Fibroblast of skin of back (primary cell): ENCODE measurements at places on chromosomes 4 and X.

DNA sequence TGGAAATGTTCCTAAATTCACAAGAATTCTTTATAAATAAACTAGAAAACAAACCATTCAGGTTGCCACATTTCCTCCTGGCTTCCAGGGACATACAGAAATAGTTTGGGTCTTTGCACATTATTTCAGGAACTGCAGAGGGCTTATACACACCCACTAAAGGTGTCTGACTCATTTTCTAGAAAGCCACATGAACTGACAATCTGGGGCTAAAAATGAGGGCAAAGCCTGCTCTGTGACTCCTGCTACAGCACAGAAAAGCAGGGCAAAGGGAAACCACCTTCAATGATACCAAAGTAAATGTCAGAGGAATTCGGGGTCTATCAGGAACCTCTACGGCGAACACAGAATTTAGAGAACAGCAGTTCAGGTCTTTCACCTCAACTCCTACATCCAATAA is 112.2 kb upstream of the MAP3K15 start:
- DNase-seq: peak; percentile 38

DNA sequence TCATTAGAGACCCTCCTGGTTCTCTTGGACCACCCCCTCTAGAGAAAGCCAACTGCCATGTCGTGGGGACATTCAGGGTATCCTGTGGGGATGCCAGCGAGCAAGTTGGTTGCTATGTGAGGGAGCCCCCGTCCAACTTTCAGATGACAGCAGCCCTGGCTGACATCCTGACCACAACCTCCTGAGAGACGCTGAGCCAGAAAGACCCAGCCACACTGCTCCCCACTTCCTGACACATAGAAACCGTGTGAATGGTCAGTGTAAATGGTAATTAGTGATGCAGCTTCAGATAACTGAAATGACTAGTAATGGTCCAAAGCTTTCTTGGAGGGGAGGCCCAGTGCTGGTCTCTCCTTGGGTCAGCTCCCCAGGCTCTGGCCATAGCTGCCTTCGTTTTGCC is 10.8 kb downstream of the CLCN4 start:
- DNase-seq: no peak

GRCh38 chr4:158996669-158997074 is 106.2 kb upstream of the RAPGEF2 start:
- DNase-seq: peak; percentile 99

- DNase-seq: no peak
Observed at GRCh38 chr4:86054286-86055032, 305.4 kb downstream of the MAPK10 start.

DNA sequence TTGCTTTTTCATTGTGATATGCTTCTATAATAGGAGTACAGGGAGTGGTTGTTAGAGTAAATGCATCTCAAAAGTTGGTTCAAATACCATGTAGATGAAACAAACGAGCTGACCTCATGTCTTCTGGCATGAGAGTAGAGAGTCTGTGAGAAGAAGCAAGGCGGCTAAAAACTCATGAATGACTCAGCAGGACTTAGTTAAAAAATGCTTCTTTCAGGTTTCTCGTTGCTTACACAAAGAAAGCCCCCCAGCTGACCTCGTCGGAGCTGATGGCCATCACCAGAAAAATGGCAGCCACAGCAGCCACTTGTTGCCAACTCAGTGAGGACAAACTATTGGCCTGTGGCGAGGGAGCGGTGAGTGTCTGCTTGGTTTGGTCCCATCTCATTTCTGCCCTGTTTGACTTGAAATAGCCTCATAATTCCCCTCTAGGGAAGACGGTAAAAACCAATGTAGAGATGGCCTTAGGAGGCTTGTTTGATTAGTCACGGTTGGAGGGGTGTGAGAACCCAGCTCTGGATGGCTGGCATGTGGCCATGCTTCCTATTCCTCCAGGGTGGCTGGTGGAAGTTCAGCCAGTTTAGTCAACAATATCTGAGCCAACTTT is 14.5 kb downstream of the AFP start:
- peak; percentile 94 for DNase-seq

GRCh38 chrX:5702890-5703289 is 525.8 kb downstream of the NLGN4X start:
- DNase-seq: no peak

DNA sequence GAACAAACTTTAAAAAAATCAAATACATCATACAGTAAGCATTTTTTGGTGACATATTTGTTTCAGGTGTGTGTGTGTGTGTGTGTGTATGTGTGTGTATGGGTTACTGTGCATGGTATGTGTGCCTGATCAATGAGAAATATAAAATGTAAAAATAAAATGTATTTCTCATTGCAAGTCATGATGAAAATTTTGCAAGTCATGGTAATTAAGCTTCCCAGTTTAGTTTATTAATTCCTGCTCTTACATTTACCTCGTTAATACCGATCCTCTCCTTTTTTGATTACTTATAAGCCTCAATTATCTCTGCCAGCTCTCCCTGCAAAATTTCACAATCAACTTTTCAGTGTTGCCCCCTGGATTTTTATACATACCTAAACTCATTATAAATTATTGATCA is 114.6 kb upstream of the ADGRL3 start:
- DNase-seq: no peak

DNA sequence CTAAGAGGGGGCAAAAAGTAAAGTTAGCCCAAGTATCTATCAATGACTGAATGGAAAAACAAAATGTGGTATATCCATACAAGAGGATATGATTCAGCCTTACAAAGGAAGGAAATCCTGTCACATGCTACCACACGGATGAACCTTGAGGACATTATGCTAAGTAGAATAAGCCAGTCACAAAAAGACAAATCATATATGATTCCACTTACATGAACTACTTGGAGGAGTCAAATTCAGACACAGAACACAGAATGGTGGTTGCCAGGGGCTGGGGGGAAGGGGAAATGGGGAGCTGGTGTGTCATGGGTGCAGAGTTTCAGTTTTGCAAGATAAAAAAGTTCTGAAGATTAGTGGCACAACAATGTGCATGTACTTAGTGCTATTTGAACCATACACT is 101.8 kb downstream of the SH3KBP1 start:
- DNase-seq: no peak

DNA sequence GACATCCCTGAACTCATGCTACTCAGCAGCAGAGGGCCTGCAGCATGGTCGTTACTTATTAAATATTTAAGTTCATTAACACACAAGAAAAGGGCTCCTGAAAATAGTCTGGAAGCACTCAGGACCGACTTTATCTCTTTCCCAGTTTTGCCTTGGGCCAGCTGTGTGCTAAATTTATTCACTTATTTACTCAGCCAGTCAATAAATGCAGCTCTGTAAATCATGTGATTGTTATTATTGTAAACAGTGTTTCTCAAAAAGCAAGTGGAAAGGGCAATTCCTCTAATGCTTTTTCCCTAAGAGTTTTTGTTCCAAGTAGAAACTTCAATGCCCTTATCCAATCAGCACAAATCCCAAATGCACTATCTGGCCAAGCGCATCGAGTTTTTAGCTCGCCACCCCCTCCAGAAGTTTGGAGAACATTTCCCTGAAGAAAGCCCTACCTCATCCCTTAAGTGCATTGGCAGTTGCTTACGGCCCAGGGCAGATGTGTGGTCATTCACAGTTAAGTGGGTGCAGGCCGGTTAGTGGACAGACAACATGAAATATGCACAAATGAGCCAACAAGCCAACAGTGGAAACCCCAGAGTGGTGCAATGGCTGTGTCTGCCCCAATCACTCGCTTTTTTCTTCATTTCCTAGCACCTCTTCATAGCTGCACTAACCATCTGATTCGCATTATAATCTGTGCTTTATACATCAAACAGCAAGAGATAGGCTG is 125.8 kb downstream of the SMIM20 start:
- no peak for DNase-seq

GRCh38 chr4:4861390-4862018 is 2.0 kb downstream of the MSX1 start:
- DNase-seq: no peak

GRCh38 chr4:85928775-85929591 is 430.9 kb downstream of the MAPK10 start:
- peak; percentile 42 for DNase-seq

- peak; percentile 61 for DNase-seq
Observed at GRCh38 chr4:94523617-94524016, 71.9 kb downstream of the PDLIM5 start.

DNA sequence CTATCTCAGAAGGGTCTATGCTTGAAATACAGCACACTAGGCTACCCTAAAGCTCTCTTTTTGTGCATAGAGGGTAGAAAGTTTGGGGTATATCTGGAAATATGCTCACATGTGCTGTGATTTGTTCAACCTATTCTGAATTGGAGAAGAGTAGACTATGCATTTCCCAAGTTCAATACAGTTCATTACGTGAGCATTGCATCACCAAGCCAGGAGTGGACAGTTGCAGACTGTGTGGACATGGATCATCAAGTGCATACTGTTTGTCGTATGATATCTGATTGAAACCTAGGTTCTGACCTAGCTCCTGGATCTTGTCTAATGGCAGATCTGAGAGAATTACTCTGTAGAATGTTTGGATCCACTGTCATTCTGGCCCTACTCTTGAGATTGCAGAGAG is 161.1 kb downstream of the FRAS1 start:
- DNase-seq: no peak

DNA sequence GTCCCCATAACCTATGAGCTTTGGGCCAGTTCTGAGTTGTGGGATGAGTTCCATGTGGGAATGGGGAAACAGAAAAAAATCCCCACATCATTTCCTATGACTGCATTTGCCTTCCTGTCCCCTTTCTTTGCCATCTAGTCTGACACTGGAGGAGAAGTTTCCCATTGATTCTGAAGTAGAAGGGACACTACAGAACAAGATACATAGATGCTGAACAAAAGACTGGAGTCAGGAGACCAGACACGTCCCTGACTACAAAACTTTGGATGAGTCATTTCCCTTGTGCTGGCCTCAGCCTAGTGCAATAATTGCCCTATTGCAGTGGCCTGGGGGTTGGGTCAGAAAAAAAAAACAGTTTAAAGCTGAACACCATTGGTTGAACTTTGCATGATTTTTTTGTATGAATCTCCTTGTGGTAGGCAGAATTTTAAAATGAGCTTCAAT is 22.1 kb downstream of the BEX3 start:
- DNase-seq: peak; percentile 88

GRCh38 chrX:18174209-18174608 is 46.5 kb downstream of the BEND2 start:
- DNase-seq: no peak

DNA sequence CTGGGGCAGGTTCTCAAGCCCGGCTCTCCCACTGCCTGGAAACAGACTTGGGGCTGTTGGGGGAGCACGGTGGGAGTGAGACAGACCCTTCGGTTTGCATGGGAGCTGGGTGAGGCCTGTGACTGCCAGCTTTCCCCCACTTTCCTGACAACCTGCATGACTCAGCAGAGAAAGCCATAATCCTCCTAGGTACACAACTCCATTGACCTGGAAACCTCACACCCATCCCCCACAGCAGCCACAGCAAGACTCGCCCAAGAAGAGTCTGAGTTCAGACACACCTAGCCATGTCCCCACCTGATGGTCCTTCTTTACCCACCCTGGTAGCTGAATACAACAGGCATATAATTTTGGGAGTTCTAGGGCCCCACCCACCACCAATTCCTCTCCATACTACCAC is 57.6 kb upstream of the UBQLN2 start:
- DNase-seq: no peak

GRCh38 chr4:26343038-26343398 is 22.2 kb downstream of the RBPJ start:
- peak; percentile 40 for DNase-seq

GRCh38 chrX:39894683-39895082 is 203.1 kb downstream of the BCOR start:
- DNase-seq: no peak

GRCh38 chrX:26915064-26915463 is 548.1 kb downstream of the PPP4R3C start:
- DNase-seq: peak; percentile 49

GRCh38 chrX:76821276-76821675 is 393.8 kb downstream of the MAGEE1 start:
- no peak for DNase-seq

DNA sequence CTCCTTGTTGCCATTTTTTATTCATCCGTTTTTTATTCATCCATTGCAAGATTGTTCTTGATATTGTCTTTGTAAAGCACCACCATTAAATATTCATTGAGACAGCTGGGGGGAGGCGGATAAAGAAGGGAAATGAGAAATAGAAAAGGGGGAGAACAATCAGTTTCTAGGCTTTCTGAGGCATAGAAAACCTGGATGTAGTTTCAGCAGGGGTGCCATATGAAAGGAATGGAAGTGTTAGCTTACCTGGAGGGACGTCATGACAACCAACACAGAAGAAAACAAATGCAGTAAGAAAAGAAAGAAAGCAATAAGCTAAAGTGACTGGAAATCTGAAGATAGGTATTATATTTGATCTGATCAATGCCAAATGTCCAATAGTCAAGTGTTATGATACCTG is 276.1 kb downstream of the GASK1B start:
- DNase-seq: no peak

GRCh38 chr4:5200513-5200912 is 149.2 kb downstream of the STK32B start:
- DNase-seq: no peak

DNA sequence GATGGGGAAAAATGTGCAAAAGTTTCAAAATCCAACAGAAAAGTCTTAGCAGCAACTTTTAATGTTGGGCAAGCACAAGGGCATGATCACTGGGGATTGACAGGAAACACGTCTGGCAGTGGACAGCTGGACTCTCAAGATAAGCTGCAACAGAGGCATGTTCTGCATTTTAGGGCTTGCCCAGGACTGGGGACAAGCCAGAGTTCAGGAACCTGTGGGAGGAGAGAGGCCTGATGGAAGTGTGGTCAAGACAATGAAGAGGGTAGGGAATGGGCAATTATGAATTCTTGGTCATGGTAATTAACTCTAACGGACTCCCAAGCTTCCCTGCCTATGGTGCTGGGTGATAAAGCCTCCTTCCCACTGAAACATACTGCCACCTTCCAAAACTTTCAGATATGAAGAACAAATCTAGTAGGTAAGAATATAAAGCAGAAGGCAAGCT is 48.4 kb downstream of the ANXA3 start:
- no peak for DNase-seq

GRCh38 chr4:185101354-185101890 is 41.6 kb upstream of the SLC25A4 start:
- no peak for DNase-seq

DNA sequence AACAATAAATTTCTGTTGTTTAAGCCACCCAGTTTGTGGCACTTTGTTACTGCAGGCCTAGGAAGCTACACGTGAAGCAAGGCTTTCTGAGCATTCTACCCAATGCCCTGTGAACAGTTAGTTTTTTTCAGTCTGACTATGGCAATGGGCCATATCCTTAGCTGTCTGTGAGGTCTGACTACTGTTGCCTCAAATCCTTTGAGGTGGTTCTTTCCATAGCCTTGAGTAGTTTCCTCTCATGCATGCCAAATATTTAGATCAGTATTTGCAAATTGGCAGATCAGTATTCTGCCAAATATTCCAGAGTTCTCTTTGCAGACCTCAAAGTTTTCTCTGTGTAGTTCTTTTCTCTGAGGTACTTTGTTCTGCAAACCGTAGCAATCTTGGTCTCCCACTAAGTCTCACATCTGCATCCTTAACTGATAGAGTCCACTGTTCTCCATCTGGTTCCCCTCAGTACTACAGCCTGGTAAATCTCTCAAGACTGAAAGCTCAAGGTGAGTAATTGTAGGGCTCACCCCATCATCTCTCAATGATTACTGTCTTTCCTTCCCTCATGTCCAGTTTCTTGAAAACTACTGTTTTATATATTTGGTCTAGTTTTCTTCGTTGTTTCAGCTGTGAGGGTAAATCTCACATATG is 984.9 kb upstream of the INTU start:
- DNase-seq: peak; percentile 23
